ENCODE measurements at places on chromosomes 16 and 17. TPM values are rescaled to one million over a fixed set of nuclear protein-coding genes. Genes with fewer than 3 reads are reported as not detected.

The OVCA2 gene
- total RNA-seq = 46.6 TPM

The ZG16B gene
- total RNA-seq = not detected

The CCR7 gene
- not detected for total RNA-seq

The CCDC200 gene
- total RNA-seq = not detected

The CPHXL2 gene
- not detected for total RNA-seq

The CIBAR2 gene
- not detected for total RNA-seq

The CDRT15 gene
- total RNA-seq = not detected

The ALOX15B gene
- 0.85 TPM for total RNA-seq

The CD7 gene
- total RNA-seq = 3.5 TPM

The ALKBH5 gene
- 89.6 TPM for total RNA-seq

The QPRT gene
- total RNA-seq = 1.3 TPM

The OTOP2 gene
- not detected for total RNA-seq

DNA sequence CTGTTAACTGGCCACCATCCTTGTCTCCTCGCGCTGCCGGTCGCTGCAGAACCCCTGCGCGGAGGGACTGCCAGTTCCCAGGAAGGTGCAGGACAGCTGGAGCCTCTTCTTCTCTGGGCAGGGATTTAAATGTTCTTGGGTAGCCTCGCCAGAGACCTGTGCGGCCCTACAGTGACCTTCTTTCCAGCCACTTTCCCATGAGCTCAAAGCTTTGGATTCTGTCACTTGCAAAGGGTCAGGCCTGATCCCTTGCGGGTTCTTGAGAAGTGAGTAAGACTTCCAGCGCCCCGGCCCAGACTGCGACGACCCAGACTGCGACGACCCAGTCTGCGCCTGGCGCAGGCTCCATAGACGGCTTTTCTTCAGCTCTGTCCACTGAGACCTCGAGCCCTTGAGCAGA lies 1.4 kb upstream of the SLFN5 start:
- no peak for DNase-seq

DNA sequence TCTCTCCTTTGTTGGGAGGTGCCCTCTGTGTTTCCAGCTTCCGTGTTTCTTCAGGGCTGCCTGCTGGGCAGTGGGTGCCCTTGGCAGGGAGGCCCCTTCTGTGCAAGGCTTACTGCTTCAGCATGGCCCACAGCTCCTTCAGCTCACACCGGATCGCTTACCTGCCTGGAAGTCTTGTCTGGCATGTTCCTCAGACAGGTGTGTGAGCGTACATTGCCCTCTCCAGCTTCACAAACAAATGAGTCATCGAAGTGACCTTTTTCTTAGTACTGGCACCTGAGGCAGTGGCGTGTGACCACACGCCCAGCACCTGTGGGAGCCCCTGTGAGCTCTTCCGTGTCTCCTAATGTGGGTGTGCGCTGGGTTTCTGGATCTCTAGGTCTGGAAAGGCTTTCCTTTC lies 3.5 kb downstream of the RAB40C start:
- DNase-seq = no peak

- DNase-seq = no peak
Observed at GRCh38 chr17:38447502-38448085, 19.3 kb downstream of the ARHGAP23 start.

- DNase-seq = no peak
Observed at GRCh38 chr17:48258331-48258730, 150.8 kb downstream of the SNX11 start.

DNA sequence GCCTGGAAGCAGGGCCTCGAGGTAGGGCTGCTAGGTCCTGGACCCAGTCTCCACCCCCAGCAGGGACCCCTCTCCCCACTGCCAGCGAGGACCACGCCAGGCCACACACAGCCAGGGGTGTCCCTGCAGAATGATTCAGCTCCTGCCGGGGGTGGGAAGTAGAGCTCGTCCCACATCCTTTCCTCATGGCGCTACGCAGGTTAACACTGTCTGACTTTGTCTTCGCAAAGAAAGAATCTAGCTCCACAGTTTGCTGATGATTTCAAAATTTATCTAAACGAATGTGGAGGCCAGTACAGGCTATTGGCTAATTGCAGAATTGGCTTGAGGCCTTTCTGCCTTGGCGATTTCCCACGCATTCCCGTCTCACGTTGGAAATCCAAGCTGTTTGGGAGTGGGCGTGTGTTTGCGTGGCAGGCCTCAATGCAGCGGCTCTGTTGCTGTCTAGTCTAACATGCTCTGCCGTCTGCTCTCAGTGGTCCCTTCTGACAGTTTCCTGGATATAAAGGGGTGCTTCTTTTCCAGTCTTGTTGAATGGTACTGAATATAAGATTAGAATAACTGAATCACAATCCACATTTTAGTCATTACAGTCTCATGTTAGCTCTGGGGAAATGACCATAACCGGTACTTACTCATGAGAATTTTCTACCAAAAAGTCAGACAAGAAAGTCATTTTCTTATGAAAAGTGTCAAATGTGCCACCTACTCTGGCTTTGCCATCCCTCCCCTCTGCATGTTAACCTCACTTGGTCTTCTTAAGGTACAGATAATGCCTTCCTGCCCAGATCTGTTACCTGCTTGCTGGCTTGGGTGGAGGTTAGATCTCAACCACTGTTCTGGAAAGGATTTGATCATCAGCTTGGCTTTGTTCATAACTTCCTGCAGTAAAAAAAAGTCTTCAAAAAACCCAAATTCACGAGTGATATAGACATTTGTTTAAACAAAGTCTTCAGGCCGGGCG lies 252.4 kb downstream of the NTN1 start:
- DNase-seq = no peak

DNA sequence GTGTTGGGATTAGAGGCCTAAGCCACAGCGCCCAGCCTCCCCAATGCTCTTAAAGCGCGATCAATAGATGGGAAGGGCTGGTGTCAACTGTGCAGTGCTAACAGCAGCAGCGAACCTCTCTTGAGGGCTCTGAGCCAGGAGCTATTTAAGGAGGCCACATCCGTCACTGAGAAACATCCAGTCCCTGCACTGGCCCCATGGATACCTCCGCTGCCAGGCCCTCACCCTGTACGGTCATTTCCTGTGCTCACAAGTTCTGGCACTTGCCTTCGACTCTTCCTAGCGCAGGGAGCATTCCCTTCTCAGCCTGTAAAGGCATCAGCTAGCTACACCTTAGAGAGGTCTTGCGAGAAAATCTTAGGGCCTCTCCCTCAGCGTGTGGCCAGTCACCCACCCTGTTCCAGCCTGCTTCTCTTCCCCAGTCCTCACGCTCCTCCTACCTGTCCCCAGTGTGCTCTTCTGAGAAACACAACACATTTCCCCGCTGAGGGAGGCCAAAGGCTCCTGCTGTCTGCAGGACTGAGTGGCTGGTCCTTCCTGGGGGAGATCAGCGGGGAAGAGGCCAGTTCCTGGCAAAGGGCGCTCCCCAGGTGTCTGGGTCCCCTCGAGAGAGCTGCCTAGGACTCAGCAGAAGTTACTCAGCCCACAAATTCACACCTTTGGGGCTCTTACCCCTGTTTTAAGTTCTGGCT lies 28.6 kb downstream of the GTF3C1 start:
- peak; percentile 29 for DNase-seq

DNA sequence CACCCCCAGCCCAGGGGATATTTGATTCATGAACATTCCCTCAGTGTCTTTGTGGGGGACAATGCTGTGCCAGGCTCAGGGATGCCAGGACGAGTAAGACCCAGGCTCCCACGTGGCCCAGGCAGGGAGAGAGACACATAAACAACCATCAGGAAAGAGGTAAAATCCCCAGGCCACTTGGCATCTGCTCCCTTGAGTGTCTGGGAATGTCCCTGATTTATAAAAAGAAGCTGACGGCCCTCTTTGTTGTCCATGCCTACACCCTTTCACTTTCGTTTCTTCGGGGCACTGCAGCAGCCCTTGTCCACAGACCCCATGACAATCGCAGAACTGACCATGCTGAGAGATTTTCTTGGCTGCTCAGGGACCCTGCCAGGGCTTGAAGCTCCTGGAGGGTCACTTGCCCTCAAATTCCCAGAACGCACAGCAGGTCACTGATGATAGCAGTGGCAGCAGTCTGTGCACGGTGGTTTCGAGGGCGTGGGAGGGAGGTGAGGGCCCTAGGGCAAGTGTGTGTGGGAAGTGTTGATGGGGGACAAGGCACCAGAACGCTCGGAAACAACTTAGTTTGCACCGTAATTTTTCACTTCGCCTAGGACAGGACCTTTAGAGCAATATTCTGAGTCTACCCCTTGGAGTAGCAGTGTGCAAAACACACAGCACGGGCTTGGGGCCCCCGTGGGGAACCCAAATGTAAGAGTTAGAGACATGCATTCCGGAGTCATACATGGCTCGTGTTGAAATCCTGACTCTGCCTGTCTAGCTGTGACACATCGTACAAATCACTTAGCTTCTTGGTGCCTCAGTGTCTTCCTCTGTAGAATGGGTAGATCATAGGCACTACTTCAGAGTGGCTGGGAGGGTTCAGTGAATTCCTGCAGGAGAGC lies 4.7 kb downstream of the NOD2 start:
- DNase-seq = no peak

GRCh38 chr17:3981455-3981854 lies 17.2 kb upstream of the ATP2A3 start:
- no peak for DNase-seq

- no peak for DNase-seq
Observed at GRCh38 chr17:43351691-43352090, 47.1 kb upstream of the ARL4D start.

- DNase-seq = no peak
Observed at GRCh38 chr17:3630781-3631180, 5.3 kb downstream of the SHPK start.

DNA sequence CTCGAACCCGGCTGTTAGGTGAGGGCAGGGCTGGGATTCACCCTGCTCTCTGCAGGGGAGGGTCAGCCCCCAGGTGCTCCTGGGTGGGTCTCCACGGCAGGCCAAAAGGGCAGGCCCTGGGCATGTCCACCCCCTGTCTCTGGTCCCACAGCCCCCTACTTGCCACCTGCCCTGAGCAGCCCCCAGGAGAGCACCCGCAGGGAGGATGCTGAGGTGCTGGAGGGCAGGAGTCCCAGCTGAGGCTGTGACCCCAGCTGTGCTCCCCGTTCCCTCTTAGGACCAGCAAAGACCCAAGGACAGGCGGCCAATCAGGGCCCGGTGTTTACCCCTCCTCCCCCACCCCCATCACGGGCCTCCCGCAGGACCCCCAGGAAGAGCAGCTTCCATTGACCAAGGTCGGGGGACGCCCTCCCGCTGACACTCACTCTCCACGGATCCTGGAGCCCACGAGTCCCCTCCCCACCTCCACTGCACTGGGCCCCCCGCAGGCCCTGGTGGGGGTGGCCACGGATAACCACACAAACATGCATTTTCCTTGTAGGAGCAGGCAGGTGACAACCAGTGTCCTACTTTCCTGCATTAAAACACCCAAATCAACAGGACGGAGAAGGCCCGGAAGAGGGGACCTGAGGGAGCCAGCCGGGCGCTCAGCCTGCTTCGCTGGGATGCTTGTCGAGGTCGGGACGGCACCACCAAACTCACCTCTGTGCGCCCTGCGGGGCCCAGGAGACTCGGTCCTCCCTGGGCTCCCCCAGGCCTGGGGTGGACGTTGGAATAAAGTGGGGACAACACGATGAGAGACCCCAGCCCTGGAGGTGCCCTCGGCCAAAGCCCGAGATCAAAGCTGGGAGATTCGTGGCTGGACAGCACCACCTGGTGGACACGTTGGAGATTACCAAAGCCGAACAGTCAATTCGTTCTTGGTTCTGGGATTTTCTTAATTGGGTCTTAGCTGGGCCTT lies 22.5 kb upstream of the ENPP7 start:
- no peak for DNase-seq

- DNase-seq = no peak
Observed at GRCh38 chr16:75024594-75024993, 25.8 kb downstream of the ZNRF1 start.

- no peak for DNase-seq
Observed at GRCh38 chr17:44636562-44636961, 19.7 kb upstream of the MEIOC start.

DNA sequence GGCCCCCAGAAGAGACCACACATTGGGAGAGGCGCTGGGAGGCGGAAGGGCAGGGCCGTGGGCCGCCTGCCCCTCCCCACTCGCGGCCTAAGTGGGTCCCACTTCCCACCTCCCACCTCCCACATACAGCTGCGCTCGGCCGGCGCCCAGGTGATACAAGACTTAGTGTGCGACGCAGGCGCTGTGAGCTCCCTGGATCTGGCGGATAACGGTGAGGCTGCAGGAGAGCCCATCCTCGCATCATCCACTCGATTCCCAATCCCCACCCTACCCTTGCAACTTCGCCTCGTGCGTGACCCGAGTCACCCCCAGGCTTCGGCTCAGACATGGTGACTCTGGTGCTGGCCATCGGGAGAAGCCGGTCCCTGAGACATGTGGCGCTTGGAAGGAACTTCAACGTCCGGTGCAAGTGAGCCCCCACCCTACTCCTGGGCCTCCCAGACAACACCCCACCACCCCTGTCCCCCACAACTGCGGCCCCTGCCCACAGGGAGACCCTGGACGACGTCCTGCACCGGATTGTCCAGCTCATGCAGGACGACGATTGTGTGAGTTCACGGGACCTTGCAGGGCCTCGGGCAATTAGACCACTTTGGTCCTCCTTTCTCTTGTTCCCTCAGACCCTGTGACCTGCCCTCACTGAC lies 3.9 kb downstream of the CARMIL2 start:
- no peak for DNase-seq

DNA sequence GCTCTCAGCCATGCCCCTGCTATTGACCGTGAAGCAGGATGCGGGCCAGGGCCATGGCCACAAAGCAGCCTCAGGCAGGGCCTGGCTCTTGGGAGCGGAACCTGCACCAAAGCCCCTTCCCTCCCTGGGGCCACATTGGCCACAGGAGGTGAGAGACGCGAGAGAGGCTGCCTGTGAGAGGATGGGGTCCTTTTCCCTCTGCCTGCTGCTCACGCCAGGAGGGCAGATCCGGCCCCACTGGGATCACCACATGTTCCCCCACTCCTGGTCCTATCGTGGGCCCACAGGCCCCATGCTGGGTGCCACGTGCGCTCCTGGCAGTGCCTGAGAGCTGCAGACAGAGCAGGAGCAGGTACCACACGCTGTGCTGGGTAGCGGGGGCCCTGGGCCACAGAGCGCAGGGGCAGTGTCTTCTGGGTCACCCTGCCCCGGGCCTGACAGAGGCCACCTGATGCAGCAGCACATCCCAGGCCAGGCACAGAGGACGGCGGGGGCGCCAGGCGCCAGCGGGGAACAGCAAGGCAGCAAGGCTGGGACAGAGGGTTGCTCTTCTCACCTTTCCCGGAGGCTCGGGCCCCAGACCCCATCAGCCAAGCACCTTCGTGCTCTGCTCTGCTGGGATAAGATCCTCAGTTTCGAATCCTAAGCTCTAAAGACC lies 9.2 kb upstream of the NUDT16L1 start:
- DNase-seq = no peak

DNA sequence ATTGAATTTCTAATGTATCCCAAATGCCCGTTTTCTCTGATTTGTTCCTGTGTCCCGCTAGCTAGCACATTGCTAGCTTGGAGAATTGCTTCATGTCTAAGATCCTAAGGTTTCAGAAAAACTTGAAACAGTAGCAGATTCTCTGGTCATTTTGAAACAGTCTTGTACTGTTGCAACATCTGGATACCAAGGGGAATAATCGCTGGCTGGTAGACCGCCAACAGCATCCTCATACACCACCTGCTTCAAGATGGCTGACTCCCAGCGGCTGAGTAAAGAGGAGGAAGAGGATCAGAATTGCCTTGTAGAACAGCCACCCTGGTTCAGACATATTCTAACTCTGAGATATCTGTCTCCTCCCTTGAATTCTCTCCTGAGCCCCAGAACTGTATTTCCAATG lies 226.7 kb upstream of the ELAC2 start:
- DNase-seq = no peak

All from thoracic aorta (tissue), 2 donors.